ENCODE measurements at places on chromosomes 5 and 9.

- no peak for DNase-seq
Observed at GRCh38 chr9:98329281-98329680, 73.8 kb upstream of the TBC1D2 start.

GRCh38 chr5:24645483-24645882 is 705 bp upstream of the CDH10 start:
- DNase-seq = no peak

DNA sequence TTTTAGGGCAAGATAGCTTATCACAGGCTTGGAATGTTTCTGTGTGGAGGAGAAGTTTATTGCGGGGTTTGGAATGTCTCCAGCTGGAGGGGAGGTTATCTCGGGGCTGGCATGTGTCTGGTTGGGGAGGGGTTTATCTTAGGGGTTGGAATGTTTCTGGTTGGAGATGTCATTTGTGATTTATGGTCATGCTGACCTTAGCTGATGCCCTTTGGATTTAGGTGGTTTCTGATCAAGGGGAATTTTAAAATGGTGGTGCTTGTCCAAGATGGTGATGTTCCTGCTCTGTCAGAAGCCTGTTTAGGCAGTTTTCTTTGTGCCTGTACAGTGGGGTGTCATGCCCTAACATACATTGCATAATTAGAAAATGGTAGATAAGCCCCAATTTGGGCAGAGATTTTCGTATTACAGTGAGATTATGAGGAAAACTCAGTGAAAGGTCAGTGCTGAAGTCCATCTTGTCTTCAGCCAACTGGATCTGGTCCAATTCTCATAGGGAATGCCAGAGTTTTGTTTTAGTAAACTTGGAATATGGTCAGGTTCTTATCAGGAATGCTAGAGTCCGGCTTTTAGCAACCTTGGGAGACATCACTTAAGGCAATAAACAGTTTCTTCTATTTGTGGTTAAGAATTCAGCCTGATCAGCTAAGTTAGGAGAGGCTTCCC is 14.3 kb downstream of the CDK20 start:
- DNase-seq = peak; percentile 11

DNA sequence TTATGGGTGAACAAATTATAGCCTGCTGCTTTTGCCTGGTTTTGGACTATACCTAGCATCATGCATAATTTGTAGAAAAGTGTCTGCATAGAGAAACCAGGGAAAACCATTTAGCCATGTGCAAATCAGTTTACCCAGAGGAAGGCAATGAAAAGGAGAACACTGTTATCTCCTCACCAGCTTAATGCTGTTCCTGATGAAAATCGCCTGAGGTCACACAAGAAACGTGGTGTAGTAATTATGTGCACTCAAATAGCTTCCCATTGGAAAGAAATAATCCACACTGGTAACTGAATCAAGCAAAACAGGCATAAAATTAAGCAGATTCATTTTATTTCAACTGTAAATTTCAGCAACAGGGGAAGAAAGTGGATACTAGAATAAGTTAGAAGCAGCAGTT is 51.7 kb upstream of the FAM240B start:
- no peak for DNase-seq

DNA sequence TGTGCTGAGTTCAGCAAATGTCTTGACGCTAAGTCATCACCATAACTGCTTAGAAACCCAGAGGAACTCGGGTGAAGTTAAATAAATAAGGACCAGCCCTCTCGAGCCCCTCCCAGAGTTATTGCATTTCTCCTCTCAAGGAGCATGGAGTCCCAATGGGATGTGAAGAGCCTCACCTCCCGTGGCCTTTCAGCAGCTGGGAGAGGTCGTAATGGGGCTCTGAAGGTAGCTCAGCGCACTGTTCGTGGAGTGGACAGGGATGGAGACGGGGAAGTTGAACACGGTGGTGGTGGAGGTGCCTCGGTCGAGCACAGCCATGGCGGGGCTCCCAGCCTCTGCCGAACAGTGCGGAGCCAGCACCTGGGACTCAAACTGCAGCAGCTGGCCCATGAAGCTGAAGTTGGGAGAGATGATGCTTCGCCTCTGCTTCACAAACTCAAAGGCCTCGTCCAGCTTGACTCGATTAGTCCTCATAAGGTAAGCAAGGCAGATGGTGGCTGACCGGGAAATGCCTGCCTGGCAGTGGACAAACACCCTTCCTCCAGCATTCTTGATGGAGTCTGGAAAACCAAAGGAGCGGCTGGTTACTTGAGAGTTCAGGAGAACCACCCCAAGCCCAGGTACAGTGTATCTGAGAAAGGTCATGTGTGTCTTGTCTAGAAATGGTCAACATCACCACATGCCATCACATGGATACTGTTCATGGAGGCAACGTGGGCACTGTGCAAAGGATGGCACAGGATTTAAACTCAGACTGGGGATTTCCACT is 2.2 kb downstream of the DUSP1 start:
- DNase-seq = peak; percentile 41

- no peak for DNase-seq
Observed at GRCh38 chr9:84139296-84140070, 158.9 kb downstream of the RMI1 start.

DNA sequence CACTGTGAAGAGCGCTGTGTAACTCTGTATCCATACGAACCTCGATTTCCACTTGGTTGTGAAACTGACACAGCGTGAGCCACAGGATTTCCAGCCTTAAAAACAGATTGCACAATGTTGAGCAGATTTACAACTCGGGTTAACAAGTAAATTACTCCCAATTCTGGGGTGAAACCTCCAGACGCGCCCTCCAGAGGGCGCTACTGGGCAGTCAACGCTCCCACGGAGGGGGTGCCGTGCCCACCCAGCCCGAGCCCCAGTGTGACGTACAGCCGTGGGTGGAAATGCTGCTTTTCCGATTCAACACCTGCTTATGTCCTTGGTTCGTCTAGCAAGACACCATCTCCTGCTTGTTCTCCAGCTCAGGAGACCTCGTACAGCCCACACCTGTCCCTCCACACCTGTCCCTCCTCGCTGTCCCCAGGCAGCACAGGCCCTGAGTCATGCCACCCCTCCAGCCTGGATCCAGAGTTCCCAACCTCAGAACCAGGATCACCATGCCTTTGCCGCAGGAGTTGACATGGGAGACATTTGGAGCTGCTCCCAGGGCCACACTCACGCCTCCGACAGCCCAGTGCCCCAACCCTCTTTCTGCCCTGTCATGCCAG is 34.4 kb upstream of the SLC6A3 start:
- peak; percentile 18 for DNase-seq

- DNase-seq = no peak
Observed at GRCh38 chr9:136568288-136569081, 22.6 kb upstream of the NOTCH1 start.

DNA sequence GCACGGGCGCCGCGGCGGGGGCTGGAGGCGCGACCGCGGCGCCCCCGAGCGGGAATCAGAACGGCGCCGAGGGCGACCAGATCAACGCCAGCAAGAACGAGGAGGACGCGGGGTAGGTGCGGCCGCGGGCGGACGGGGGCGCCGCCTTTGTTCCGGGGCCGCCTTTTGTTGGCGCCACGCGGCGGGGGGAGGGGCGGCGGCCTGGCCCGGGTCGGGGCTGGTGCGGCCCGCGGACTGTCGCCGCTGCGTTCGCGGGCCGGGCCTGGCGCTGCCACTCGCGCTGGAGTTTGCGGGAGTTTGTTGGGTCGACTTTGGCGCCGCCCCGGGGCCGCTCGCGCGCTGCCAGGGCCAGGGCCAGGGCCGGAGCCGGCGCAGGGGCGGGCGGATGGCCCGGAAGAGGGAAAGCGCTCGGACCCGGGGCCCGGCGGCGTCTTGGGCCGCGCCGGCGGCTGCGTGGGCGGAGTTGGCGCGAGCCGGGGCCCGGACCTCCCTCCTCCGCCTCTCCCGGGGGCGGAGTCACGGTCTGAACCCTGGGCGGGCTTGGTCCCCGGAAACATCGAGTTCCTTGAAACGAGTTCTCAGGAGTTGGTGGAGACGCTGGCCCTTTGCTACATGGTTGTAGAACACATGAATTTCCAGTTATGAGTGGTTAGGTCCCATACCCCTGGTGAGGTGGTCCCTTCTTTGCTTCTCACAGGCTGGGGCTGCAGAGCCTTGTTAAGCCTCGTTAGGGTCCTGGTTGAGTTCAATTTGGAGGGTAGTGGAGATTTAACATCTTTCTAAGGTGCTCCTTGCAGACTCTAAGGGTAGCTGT is 809 bp downstream of the HNRNPAB start:
- peak; percentile 30 for DNase-seq

DNA sequence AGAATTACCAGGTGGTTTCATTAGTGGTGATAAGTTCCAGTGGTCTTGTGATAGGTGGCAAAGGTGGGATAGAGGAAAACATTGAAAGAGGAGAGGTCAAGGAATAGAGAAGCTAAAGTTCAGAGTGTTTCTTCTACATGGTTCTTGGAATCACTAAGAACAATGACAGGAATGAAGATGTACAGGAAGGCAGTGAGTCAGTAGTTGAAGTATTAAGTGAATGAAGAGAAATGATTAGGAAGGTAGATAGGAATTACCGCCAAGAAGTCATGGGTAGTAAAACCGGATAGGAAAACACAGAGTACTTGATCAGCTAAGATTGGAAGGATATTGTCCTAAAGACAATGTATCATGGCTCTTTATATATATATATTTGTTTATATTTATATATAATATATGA is 37.9 kb upstream of the RASA1 start:
- no peak for DNase-seq

GRCh38 chr5:102511666-102512065 is 12.9 kb upstream of the SLCO6A1 start:
- no peak for DNase-seq

DNA sequence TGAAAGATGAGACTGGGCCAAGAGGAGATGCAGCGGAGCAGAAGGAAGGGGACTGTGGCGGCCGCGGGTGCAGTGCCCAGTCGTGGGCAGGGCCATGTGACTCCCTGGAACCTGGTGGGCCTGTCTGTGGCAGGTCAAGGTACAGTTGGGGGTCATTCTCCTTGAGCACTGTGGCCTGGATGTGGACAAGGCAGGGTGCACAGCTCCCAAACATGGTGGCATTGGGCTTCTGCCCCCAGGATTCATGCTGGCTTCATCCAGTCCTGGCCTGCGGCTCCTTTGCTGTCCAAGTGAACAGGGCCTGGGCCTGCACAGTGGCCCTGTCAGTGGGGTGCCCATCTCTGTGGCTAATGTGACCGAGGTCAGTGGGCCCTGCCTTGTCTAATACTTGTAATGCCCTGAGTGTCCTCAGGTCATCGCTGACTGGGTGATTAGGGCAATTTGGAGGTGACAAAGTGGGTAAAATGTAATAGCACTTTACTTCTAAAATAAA is 39.9 kb downstream of the CEP72 start:
- no peak for DNase-seq

Data from AG09319 (cell line).